ENCODE measurements at places on chromosomes 7 and 10.

DNA sequence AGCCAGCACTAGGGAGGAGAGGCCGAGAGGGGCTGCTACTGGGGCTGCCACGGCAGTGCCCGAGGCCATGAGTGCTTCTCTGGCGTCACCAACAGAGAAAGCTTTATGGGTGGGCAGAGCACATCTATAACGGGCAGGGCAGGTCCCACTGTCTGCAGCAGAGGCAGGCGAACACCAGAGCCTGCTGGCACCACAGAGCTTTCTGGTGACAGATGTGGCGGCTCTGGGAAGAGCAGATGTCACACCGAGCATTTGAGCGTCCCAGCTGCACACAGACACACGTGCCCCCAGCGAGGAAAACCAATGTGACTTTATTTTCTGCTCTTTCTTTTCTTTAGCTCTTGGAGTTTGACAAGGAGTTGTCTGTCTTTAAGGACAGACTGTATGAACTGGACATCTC lies 20.5 kb downstream of the NKX6-2 start:
- DNase-seq = no peak

GRCh38 chr10:103019425-103019824 lies 101.3 kb downstream of the CNNM2 start:
- DNase-seq = no peak

DNA sequence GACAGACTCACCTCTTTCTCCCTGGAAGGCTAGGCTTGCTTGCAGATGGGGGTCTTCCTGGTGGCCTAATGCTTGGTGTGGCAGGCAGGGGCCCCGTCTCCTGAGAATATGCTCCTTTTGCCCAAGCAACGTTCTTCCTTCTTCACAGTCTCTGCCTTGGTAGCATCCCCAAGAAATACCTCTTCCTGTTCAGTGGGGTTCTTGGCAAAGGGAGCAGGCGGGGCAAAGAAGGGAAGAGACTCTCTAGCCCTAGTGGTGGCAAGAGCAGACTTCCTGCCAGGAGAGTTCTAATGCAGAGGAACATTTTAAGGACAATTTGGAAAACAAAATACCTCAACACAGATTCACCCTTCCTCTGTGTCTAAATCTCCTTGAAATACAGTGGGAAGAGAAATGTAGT lies at the start of gene CLEC5A:
TSS of gene CLEC5A (minus strand) at position 179 of the 400 bp plus-strand sequence. CDS start 682 bp downstream, outside the sequence.
- DNase-seq = no peak

GRCh38 chr7:137343281-137343841 lies at the start of gene PTN:
PTN (minus strand) TSS chr7:137343733; CDS start chr7:137254973, 88,760 bp downstream.
- no peak for DNase-seq

DNA sequence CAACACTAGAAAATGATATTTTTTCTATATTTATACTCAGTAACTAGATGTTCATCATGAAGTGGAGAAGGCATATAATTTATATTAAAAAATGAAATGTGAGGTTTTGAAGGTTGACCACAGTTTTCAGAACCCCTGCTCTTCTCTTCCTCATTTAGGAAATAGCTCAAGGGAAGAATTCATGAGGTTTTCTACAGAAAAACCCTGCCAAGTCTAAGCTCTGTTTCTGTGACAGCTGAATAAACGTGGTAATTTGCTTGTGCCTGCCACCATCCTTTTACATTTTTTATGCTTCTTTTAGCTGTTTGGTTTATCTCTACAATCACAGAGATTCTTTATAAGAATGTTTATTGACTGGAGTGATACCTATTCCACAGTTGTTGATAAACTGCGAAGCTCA lies 630.3 kb upstream of the POT1 start:
- DNase-seq = no peak

Measured in NCI-H2107 (cell line).